ENCODE measurements at places on chromosomes 4 and X. TPM values are rescaled to one million over a fixed set of nuclear protein-coding genes. Genes with fewer than 3 reads are reported as not detected.

The CHRDL1 gene
- not detected for polyA plus RNA-seq

The IL13RA1 gene
- 4.2 TPM for polyA plus RNA-seq

The CT55 gene
- polyA plus RNA-seq = not detected

The ARX gene
- polyA plus RNA-seq = not detected

The CORIN gene
- not detected for polyA plus RNA-seq

The USP26 gene
- polyA plus RNA-seq = not detected

The GAGE12J gene
- not detected for polyA plus RNA-seq

The CLTRN gene
- 0.61 TPM for polyA plus RNA-seq

The EGFL6 gene
- polyA plus RNA-seq = not detected

The S100P gene
- 1.5 TPM for polyA plus RNA-seq

The NMU gene
- not detected for polyA plus RNA-seq

The EXOC1L gene
- 0.62 TPM for polyA plus RNA-seq

The NWD2 gene
- not detected for polyA plus RNA-seq

The ODAPH gene
- polyA plus RNA-seq = not detected

The TCEAL2 gene
- not detected for polyA plus RNA-seq

The STIM2 gene
- 38.1 TPM for polyA plus RNA-seq

The NPY1R gene
- polyA plus RNA-seq = not detected

The CXorf49 gene
- not detected for polyA plus RNA-seq

The EOLA1 gene
- polyA plus RNA-seq = 58.6 TPM

The NDP gene
- polyA plus RNA-seq = not detected

The SMIM10L2A gene
- polyA plus RNA-seq = 0.34 TPM

The RS1 gene
- not detected for polyA plus RNA-seq

The F11 gene
- not detected for polyA plus RNA-seq

The PIR gene
- not detected for polyA plus RNA-seq

All from immature natural killer cell (primary cell).